A673 (cell line): ENCODE measurements at places on chromosomes 6 and 20. TPM values are rescaled to one million over a fixed set of nuclear protein-coding genes. Genes with fewer than 3 reads are reported as not detected.

The IER3 gene
- 33.5 and 34.6 TPM in 2 replicates for total RNA-seq

The PI3 gene
- total RNA-seq: not detected in 2 replicates

The PRICKLE4 gene
- total RNA-seq: 1.9 TPM in 1 of 2 replicates, not detected in the other

The CRIP3 gene
- 2.4 TPM in 2 replicates for total RNA-seq

The SLC17A3 gene
- not detected in 2 replicates for total RNA-seq

The LTB gene
- not detected in 2 replicates for total RNA-seq

The ZNF165 gene
- total RNA-seq: 0.58 and 0.85 TPM in 2 replicates

The SLC35F1 gene
- total RNA-seq: 5.3 and 8.3 TPM in 2 replicates

- DNase-seq: no peak
These were observed 12.4 kb downstream of the DAAM2 start for GRCh38 chr6:39804466-39805065.

DNA sequence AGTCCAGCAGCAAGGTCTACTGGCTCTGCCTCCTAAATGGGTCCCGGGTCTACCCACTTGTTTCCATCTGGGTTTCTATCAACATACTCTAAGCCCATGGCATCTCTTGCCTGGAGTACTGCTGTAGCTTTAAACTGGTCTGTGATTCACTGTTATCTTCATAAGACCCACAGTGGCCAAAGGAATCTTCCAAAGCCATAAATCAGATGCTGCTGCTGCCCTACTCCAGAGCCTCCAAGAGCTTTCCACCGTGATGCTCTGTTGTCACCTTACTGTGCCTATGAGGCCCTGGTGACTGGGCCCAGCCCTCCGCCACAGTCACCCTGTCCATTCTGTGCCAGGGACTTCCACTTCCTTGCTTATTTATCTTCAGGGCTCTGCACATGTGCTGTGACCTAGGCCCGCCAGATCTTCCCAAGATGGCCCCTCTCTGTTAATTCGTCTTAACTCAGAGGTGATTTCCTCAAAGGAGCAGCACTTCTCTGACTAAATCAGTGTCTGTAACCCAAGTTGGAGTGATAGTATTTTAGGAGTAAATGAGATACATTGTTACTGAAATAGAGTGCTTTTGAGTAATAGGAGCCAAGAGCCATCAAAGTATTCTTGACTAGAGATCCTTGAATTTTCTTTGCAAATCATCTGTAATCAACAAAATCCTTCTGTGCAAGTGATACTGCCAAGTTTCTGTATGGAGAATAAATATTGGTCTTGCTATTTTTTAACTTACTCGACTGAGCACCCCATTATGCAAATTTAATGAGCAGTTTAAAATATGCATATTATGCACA is 102.5 kb downstream of the PPP1R14C start:
- DNase-seq: no peak

DNA sequence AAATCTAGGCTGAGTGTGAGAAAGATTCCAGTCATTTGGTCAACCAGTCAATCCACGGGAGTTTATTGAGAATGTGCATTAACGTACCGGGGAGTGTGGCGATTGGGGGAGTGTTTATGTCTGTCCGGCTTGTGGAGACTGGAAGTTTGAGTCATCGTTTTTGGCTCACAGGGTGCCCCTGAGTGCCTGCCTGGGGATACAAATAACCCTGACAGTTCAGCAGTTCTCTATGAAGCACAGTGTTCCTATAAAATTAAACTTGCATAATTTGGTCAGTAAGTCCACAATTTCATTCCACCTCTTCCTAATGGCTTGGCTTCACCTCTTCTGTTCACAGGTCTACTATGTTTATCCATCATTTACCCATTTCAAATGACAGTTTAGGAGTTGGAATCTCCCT is 72.6 kb upstream of the PLEKHG1 start:
- no peak for DNase-seq

DNA sequence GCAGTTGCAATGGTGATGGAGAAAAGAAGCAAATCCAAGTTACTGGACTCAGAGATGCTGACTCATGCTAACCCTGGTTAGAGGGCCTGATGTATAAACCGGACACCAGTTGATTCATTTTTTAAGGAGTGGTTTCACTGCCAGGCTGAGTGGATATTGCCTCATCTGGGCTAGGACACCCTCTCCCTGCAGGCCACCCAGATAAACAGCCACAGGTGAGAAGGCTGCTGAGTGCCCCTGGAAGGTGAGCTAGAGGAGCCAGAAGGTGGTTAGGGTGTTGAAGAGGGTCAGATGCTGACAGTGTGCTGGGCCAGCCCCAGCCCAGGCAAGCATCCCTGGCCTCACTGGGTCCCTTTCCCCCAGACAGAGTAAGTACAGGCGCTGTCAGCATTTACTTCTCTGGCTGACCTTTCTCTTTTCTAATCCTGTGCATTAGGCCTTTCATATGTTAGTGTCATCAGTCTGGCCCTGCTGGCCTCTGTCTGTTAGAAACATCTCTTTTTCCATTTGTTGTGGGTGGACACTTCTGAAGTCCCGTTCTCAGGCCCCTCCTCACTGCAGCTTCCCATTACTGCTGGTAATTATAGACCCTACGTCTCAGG is 13.5 kb downstream of the EPB41L1 start:
- no peak for DNase-seq

DNA sequence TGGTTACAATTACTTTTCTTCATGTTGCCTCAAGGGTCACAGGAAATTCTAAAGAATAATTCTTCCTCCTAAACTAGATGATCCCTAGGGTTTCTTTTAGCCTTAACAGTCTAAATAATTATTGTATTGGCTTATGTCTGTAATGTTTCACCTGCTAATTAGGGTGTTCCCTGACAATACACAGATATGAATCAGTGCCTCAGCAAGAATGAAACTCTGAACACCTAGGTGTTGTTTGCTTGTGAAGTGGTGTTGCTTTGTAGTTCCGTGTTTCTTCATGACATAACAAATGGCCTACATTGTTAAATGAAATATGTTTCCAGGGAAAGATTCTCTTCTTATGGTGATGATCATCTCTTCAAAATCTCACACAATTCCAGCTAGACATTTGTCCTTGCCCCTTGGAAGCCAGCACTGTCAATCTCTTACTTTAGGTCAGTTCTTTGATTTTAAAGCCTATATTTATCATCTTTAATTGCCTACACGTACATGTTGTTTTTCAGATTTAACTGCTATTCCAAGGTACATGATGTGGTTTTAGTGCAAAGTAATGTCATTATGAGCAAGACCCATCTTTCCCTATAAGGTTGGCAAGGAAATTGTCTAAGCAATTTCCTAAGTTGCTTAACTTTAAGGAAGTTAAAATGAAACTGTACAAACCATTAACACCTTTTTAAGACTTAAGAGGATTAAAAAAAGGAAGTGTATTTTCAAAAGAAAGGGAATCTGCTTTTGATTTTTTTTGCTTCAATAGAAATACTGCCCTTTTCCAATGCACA is 111.9 kb downstream of the TBC1D7 start:
- DNase-seq: no peak

DNA sequence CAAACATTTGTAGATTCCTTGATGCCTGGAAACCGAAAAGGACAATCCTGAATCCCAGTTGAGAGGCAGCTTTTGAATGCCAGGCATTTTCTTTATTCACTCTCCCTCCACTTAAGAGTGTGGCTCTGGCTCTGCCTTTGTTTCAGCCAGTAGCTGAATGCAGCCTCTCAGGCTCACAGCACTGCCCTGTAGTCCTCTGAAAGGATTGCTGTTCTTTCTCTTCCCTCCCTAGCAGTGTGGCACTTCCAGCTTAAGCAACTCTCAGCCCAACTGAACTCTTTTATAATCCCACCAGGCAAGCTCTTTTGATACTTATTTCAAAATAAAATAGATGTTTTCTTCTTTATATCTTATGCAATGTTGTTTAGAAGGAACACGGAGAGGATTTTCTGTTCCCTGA is 415.6 kb downstream of the GJA1 start:
- peak; percentile 18 for DNase-seq

- DNase-seq: peak; percentile 19
These were observed 169.7 kb downstream of the ATXN1 start for GRCh38 chr6:16591396-16592222.

- DNase-seq: no peak
These were observed 23.1 kb downstream of the JARID2 start for GRCh38 chr6:15269011-15269410.

DNA sequence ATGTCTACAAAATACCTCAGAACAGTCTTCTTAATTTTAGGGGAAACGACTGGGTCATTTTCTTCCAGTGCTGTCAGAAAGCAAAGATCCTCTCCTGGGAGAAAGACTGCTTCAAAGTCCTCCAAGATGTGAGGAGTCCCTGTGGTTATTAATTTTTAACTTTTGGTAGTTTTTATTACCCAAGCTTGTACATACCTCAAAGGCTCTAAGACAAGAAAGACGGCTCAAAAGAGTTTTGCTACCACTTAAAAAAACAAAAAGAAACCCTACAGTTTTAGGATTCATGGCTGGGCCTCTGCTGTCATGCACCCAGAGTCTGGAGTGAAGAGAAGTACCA is 56.1 kb upstream of the APCDD1L start:
- DNase-seq: no peak

DNA sequence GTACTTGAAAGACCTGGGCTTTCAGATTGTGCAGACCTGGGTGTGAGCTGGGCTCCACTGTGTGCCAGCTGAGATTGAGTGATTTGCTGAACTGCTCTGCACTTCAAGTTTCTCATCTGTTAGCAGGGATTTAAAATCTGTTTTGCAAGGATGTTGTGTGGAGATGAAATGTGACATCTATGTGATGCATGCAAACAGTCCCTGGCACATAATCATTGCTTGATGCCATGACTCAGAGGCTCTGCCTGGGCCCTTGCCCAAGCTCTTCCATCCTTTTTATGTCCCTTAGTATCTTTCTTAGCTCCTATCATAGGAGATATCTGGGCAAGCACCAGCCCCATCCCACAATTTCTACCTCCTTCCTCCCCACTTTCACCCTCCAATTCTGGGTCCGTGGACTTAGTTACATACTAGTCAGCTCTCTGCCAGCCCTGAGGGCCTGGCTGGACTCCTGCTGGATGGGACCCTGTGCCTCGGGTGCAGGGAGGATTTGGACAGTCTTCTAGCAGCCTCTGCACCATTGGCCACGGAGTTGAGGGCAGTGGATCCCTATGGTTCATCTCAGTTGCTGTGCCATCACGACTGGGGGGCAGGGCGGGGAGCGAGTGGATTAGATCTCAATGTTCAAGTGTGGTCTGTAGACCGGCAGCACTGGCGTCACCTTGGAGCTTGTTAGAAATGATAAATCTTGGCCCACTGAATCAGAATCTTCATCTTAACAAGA is 103.6 kb downstream of the MAP3K7 start:
- no peak for DNase-seq

DNA sequence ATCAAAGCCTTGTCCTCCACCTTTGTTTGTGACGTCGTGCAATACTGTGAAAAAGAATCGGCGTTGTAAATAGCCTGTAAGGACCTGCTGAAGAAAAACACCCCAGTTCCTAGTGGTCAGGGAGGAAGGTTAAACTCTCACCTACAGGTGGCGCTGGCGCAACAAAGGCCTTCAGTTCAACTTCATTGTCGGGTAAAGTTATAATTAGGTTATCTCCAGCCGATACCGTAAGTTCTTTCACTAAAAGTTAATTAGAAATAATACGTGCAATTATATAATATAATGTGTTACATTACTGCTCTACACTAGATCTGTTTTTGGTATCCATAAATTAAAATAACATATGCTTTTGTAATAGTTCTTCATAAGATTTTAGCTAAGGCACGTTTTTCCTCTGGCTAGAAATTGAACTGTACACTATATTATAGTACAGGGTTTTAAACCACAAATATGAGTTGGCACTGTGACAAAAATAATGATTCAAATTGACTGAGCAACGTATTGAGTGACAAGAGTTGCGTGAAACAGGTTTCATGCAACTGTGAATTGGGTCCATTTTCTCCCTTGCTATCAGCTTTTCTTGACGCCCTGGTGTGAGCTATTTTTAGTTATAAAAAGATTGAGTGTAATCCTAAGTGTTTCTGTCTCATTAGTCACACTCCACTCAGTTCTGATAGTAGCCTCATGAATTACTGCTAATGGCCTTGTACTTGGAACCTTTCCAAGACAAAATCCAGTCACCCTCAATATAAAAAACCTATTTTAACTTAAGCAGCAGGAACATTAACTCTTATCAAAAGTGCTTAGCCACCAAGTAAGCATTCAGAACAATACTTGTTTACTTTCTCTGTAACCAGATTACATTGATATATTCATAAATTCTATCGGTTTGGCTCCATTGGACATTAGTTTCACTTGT is 62.3 kb downstream of the KIAA0319 start:
- DNase-seq: peak; percentile 86

DNA sequence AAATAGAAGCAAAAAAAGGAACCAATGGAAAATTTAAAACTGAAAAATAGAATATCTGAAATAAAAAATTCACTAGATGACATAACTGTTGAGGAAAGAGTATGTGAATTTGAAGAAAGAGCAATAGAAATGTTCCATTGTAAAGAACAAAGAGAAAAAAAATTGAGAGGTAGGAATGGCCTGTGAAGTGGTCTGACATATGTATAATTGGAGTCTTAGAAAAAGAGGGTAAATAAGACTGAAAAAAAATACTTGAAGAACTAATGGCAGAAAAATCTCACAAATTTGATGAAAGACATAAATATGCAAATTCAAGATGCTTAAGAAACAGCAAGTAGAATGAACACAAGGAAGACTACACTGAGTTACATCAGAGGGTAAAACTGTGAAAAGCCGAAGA is 93.4 kb downstream of the QKI start:
- DNase-seq: no peak
